ENCODE measurements at places on chromosomes 11 and 22. TPM values are rescaled to one million over a fixed set of nuclear protein-coding genes. Genes with fewer than 3 reads are reported as not detected.

The CDC42EP1 gene
- 28.6 TPM for total RNA-seq

The SGSM1 gene
- total RNA-seq: not detected

The ARHGEF17 gene
- total RNA-seq: 67.0 TPM

The MRGPRF gene
- total RNA-seq: 41.5 TPM

Data from osteoblast (primary cell).